Stimulated activated CD8-positive, alpha-beta memory T cell treated with anti-CD3 and anti-CD28 coated beads, Interleukin-15, amount 100 ng/mL, for 48 hours (primary cell): ENCODE measurements at places on chromosomes 11 and 22.

DNA sequence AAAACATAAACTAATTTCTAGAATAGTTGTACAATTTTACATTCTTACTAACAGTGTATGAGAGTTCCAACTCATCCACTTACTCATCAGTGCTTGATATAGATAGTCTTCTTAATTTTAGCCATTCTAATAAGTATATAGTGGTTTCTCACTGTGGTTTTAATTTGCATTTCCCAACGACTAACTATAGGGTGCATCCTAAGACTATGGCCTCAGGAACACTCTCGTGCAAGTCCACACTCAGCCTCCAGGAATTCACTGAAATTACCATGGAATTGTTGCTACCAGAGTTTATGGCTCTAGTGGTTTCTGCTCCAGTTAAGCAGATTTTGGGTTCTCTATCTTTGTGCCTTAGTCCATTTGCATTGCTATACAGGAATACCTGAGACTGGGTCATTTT, 60.1 kb upstream of the GUCY1A2 start:
- no peak for DNase-seq

- no peak for DNase-seq
Measured at GRCh38 chr11:64877390-64878222, 815 bp downstream of the EHD1 start.

- DNase-seq, result no peak
Measured at GRCh38 chr11:130279989-130280388, 34.7 kb downstream of the ZBTB44 start.

GRCh38 chr22:30809086-30809485, 114.4 kb downstream of the OSBP2 start:
- no peak for DNase-seq

DNA sequence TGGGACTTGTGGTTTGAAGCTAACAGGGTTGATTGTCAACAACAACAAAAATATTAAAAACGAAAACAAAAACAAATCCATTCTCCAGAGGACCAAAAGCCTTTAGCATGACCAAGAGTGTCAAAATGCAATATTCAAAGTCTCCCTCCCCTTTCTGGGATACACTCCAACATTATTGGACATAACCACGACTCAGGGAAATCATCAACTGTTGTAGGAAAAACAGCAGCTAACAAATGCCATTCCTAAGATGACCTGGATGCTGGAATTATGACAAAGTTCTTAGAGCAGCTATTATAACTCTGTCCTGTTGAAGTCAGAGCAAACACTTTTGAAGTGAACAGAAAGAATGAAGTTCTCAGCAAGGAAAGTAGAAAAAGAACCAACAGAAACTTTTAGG, 143.0 kb downstream of the TMEM135 start:
- DNase-seq, result no peak

DNA sequence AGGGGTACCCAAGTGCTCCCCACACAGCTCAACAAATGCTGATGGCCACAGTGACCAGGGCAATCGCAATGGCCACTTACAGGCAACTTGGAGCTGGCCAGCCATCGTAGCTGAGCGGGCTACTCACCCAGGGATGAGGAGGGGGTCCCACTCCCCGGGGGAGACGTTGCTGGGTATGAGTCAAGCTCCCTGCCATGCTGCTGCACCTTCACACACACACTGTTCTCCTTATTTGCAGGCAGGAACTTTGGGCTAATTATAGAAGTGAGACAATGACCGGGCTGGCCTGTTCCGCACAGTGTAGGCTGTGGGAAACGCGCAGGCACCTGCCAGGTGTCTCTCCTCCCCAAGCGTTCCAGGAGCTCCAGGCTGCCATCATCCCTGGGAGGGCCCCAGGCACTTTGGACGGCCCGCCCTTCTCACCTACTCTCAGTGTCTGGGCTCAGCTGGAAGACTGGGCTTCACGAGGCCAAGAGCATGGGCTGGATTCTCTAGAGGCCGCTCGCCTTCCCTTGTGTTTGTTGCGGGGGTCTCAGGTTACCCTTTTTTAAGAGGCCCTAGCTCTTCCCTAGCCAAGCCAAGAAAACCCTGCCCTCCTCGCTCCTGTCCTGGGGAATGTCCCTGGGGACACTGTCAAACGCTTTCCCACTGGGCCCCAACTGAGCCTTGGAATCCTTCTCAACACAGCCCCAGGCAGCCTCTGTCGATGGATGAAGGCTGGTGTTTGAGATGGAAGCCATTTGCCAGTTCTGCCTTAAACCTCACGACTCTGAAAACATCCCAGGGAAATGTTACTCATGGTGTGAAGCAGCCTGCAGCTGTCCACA, 73.0 kb downstream of the RTL6 start:
- no peak for DNase-seq

DNA sequence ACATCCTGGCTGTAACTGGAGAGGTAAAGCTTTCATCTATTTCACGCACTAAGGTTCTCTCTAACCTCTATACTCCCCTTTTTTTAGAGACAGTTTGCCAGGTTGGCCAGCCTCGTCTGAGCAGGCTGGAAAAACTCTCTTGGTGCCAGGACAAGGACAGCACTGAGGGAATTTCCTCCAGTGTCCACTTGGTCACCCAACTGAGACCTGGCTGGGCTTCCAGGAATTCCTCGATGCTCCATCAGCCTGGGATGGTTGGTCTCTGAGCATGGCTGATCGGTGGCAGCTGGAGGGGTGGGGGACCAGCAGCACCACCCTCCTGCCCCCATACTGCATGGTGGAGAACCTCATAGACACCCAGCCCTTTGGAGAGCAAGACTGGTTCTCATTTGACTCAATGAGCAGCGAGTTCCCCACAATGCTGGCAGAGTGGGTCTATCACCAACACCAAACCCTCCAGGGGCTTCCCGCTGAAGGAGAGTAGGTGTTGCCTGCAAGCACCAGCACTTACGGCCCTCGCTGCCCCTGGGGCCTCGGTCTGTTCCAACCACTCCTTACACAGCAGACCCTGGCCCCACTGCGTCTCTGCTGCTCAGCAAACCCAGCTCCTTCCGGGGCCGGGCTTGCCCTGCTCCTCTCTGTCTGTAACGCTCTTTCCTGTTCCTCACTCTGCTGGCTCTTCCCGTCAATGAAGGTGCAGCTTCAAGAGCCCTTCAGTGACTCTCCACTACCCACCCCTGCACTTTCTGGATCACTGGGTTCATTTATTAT, 122.2 kb downstream of the ST3GAL4 start:
- peak; percentile 8 for DNase-seq

DNA sequence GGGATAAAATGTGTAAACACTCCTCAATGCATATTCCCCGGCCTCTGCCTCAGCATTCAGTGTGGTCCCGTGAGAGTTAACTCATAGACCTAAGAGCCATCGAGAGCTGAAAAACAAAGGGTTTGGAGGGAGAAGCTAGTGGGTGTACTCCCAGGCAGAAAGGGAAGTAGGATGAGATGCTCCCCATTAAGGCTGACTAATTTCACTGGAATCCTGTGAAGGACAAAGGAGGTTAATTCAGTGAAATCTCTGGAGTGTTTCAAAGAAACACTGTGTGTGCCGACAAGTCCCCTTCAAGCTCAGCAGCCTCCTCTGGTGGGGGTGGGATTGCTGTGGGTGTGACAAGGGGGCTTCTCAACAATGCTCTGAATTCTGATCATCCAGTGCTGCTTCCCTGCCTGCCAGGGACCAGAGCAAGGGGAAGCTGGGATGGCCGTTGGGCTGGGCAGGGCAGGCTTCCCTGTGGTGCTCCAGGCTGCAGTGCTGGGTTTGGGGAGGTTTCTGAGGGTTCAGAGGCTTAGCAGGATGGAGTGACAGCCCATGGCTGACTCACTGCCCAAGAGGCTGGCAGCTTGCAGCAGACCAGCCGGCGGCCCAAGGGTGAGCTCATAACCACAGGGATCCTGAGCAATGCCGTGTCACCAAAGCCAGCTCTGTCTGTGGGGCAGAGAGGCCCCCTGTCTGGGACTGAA, 61.4 kb upstream of the BMAL1 start:
- DNase-seq, result peak; percentile 47

DNA sequence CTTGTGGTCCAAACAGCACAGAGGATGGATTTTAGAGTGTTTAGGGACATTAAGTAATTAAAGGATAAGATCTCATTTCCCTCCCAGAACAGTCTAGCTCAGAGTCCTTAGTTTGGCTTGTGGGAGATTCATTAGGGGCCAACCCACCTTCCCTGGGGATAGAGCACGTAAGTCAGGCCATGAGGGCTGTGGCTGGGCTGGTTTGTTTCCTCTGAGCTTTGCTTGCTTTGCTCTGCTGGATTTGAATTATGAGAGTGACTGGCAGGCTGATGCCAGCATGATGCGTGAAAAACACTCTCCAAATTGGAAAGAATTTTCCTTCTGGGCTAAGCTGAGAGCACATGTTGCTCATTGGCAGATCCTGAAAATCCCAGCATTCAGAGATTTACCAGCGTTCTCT, 84.7 kb upstream of the HEPHL1 start:
- no peak for DNase-seq

GRCh38 chr22:34370711-34371110, 450.4 kb upstream of the LARGE1 start:
- no peak for DNase-seq

GRCh38 chr11:40986320-40986719, 473.1 kb downstream of the LRRC4C start:
- no peak for DNase-seq

DNA sequence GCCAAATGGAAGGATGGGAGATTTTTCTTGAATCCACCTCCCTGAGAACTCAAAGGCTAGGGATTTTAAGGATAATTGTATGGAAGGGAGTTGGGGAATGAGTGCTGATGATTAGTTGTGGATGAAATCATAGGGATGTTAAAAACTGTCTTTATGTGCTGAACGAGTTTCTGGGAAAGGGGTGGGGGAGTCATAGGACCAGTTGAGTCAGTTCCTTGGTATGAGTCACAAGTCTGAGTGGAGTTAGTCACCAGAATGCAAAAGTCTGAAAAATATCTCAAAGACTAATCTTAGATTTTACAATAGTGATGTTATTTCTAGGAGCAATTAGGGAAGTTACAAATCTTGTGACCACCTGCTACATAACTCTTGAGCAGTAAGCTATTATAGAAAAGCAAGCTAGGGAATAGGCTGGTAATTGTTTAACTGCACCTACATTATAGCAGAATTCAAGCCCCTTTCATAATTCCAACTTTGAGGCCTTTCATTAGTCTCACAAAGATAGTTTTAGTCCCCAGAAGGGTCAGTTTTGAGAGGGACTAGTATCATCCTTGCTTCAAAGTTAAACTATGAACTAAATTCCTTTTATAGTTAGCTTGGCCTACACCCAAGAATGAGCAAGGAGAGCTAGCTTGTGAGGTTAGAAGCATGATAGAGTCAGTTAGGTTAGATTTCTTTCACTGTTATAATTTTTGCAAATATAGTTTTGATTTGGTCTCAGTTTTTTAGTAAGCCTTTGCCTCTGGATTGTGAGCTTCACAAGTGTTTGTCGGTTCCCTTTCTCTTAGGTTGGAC, 668.0 kb downstream of the ETS1 start:
- DNase-seq, result no peak

DNA sequence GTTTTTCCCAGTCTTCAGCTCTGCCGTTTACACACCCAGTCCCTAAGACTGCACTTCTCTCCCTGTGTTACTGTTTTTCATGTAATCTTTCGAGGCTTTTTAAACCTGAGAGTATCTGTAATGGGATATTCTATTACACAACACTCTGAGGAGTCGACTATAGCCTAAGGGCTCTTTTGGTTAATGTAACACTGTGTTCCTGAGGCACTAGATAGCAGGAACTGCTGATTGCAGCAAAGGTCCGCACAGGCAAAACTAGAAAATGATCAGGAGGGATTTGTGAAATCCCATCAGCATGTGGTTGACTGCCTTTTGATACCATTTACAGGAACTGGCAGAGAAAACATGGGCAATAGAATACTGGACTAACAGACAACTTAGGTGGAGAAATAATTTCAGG, 512.3 kb upstream of the RAG2 start:
- no peak for DNase-seq

- DNase-seq, result no peak
Measured at GRCh38 chr11:129285402-129285786, 90.3 kb upstream of the BARX2 start.

- DNase-seq, result no peak
Measured at GRCh38 chr22:20424568-20424931, 13.1 kb downstream of the SCARF2 start.
